ENCODE measurements at places on chromosomes 6 and 20.

DNA sequence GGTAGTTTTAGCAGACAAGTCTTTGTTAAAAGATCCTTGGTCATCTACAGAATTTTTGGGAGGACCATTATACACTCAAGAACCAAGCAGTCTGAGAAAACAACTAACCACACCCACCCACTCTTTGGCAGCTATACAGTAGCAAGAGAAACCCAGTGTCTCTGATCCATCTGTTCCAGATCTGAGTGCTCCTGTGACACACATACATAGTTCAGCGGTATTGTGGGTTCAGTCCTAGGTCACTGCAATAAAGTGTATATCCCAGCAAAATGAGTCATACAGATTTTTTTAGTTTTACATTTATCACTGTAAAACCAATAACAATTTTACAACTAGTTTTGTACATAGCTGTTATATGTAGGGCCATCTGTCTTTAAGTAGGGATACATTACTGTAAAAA, 47.4 kb upstream of the PAK5 start:
- no peak for DNase-seq

- DNase-seq, result no peak
Observed at GRCh38 chr6:37517411-37517812, 17.7 kb upstream of the CCDC167 start.

- peak; percentile 18 for DNase-seq
Observed at GRCh38 chr6:151914484-151914883, 107.0 kb downstream of the ESR1 start.

DNA sequence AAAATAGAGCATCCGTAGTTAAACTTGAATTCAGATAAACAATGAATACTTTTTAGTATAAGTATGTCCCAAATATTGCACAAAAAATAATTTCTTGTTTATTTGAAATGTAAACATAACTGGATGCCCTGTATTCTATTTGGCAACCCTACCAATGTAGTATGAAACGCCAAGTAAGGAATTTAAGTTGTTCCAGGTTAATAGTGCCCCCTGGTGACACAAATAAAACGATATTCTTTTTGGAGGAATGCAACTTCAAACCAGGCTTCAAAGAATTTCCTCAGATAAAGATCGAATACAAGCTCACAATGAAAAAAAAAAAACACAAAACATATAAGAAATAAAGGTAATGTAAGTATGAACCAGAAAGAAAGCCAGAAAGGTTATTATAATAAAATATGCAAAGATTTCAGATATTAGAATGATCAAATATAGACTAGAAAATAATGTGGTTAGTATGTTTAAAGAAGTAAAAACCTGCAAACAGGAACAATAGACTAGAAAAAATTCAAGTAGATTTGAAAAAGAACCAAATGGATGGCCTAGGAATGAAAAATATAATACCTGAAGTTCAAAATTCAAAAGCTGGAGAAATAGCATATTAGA, 18.4 kb upstream of the AKAP7 start:
- DNase-seq, result peak; percentile 11

- no peak for DNase-seq
Observed at GRCh38 chr6:122722746-122723145, 56.8 kb upstream of the FABP7 start.

- no peak for DNase-seq
Observed at GRCh38 chr6:106761160-106761559, 131.8 kb downstream of the QRSL1 start.

- DNase-seq, result no peak
Observed at GRCh38 chr6:75719133-75719532, 29.9 kb upstream of the MYO6 start.

DNA sequence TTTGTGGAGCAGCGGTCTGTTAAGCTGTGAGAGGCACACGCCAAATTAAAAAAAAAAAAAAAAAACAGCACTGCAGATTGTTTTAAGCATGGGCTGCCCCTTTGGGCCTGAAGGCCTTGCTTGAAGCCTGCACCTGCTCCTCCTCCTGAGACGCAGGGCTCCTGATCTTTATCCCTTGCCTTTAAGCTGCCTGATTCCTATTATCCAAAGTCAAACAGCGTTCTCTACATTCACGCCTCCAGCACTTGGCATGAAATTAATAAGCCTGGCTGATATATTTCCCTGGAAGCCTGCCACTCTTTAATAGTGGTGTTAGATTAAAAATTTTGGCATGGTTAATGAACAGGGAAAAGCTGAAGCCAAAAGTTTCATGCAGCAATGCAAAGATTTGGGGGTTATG, 163.9 kb downstream of the FAXC start:
- DNase-seq, result no peak

DNA sequence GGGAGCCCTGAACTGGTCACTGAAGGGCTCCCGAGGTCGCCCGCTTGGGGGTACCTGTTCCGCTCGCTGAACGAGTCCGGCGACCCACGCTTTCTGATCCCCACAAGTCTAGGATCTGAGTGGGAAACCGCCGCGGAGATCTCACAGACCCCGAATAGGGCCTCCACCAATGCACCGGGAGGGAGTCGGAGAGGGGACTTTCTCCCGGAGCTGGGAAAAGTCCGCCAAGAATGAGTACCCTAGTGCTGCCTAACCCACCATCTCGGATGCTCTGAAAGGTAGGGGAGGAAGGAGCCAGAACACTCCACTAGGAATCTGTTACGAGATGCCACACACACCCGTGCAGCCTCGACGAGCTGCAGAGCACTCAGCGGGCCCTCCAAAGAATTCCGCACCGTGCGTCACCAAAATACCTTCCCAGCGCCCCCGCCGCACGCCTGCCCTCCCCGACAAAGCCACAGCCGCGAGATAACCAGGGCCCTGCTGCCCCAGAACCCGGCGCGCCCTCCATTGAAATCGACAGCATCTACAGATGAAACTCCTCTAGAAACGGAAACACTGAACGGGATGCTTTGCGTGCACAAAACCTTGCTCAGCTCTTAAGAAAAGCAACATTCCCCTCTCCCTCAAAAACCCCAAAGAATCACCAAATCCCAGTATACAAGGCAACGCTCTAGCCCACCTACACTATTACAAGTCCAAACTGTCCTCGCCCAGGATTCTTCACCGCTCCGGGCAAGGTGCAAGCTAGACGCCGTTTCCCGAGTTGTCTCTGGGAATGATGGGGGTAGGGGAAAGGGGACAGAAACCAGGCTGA, 686 bp downstream of the COL12A1 start:
- no peak for DNase-seq

DNA sequence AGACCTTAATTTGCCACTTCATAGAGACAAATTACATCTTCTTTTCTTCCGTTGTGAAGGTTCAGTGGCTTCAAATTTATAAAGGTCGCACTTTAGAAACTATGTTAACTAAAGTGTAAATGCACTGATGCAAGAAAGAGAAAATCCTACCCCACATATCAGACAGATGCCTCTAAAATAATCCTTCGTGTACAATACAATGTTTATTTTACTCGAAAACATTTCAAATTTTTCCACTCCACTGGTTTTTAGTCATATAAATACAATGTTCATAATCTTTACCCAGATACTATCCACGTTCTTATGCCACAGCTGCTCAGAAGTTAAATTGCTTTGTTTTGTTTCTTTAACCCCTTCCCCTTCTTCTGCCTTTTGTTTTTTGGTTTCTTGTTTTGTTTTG, 140.3 kb upstream of the LAMP5 start:
- no peak for DNase-seq

- DNase-seq, result no peak
Observed at GRCh38 chr6:31900917-31901414, 920 bp downstream of the ZBTB12 start.

- no peak for DNase-seq
Observed at GRCh38 chr6:83867527-83868161, 8.2 kb downstream of the CYB5R4 start.

DNA sequence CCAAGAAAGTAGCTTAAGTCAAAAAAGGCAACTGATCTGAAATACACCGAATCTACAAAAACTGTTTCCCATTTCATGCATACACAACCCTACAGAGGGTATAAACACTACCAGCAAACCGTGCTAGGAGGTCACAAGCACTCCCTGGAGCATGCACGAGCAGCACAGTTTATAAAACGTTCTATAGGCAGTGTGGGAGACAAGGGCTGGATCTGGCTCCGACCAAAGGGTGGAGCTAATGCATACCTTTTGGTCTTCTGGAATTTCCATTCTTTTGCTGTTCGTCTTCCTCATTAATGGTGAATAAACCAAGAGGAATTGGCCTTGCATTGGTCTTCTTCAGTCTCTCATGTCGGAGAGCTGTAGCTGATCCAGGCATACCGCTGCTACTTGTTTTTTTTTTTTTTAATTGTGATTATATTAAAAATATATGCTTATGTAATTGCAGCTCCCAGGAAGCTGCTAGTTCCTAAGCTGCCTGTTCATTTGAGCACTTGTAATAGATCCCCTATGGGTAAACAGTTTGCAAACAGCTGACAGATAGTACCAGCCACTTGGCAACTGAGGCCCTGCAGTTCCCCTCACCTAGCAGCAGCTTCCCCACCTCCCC, 24.5 kb downstream of the MAP7 start:
- DNase-seq, result no peak

DNA sequence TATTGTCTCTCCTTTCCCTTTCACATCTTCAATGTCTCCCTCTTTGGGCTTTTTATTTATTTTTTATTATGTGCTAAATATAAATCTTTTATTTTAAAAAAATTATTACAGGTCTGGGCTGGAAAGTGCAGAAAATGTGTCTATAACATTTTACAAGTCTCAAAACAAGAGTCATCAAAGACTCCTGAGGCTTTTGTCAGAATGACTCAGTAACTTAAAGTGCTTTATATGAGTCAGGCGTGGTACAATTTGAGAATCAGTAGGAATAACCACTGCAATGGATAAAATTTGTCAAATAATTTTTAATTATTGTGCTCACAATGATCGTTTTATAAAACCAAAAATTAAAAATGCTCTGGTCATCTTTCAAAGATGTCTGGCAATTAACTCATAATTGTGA, 193.9 kb downstream of the MMUT start:
- DNase-seq, result no peak

GRCh38 chr20:47788741-47789080, 3.4 kb upstream of the SULF2 start:
- DNase-seq, result no peak

DNA sequence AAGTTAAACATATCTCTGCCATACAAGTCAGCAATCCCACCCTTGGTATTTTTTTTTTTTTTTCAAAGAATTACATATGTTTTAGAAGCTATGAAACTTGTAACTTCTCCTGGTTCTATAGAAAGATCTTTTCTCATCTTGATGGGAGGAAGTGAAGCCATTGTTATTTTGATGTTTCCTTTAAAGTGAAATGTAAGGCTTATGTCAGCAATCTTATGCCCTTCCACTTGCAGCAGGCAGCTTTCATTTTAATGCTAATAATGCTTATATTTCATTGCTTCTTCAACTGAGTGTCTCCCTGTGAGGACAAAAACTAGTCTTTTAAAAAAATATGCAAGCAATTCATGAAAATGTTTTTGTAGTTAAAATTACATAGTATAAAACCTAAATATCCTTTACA, 1614.7 kb downstream of the KHDRBS2 start:
- peak; percentile 6 for DNase-seq

GRCh38 chr6:125140808-125141207, 12.8 kb upstream of the TPD52L1 start:
- DNase-seq, result no peak

GRCh38 chr6:102300350-102300749, 906.8 kb downstream of the GRIK2 start:
- DNase-seq, result no peak

GRCh38 chr20:50339466-50339901, 148.9 kb downstream of the CEBPB start:
- DNase-seq, result no peak

- DNase-seq, result no peak
Observed at GRCh38 chr20:59143326-59143725, 20.3 kb upstream of the ZNF831 start.

- no peak for DNase-seq
Observed at GRCh38 chr6:129647044-129647443, 62.9 kb downstream of the ARHGAP18 start.

DNA sequence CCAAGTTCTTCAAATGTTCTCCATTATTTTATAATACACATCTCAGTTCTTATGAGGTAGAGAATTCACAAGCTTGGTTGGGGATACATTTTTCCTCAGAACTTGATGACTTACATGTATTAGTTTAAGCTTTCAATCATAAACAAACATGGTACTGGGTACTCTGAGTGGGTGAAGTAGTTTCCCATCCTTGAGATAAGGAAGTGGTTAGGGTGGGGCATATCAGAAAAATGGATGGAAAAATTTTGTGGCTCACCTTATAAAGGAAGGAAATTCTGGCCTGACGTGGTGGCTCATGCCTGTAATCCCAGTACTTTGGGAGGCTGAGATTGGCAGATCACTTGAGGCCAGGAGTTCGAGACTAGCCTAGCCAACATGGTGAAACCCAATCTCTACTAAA, 52.0 kb downstream of the CD164 start:
- no peak for DNase-seq

GRCh38 chr6:99192561-99192960, 156.9 kb downstream of the FAXC start:
- DNase-seq, result no peak

DNA sequence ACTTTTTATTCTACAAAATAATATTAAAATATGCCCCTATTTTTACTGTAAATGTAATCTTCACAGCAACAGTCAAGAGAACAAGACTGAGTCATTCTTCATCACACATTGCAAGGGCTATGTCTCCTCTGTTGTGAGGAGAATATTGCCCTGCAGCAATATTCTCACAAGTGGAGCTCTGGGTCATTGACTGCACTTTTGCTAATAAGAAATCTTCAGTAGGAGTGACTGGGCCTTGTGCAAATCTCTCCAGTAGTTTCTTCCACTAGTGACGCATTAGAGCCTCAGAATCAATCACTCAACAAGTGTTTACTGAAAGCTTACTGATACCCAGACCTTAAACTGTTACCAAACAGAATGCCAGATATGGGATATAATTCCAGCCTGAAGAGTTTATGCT, 49.1 kb downstream of the LAMA2 start:
- DNase-seq, result no peak

- no peak for DNase-seq
Observed at GRCh38 chr6:13715444-13715883, 3.8 kb upstream of the RANBP9 start.

DNA sequence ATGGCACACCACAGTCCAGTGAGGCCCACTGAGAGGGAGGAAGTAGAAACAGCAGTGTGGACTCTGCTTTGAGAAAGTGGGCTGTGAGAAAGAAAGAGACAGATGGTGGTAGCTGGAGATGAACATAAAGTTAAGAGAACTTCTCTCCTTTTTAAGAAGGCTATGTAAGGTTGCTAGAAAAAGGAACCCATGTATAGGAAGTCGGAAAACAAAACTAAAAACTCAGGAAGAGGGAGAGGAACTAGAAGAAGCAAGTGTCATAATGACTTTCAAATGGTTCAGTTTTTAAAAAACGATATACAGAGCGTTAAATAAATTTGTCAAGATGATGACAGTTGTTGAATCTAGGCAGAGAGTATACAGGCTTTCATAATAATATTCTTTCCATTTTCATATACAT, 25.4 kb upstream of the GMNN start:
- DNase-seq, result no peak

DNA sequence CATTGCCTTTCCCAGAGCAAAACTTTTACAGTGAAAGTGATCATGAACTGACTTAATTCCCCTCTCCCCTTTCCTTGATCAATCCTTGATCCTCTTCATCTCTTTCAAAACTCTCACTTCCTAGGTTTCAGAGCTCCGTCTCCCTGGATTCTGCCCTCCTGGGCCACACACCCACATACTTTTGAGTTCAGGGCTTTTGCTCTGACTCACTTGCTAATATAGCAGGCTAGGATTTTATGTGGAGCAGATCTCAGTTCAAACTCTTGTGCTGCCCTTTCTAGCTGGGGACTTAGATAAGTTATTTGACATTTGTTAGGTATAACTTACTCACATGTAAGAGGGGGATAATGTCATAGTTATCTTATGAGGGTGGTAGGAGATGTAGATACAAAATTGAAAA, 109.1 kb upstream of the MLIP start:
- no peak for DNase-seq

- DNase-seq, result no peak
Observed at GRCh38 chr20:38277691-38278090, 17.2 kb upstream of the KIAA1755 start.

Data from NT2/D1 (cell line).